ENCODE measurements at places on chromosomes 7 and 10.

- DNase-seq, result no peak
These were observed 545.2 kb downstream of the SORCS1 start for GRCh38 chr10:106619346-106619745.

- no peak for DNase-seq
These were observed 50.0 kb downstream of the HGF start for GRCh38 chr7:81719865-81720264.

- no peak for DNase-seq
These were observed 42.9 kb downstream of the CSTF2T start for GRCh38 chr10:51656503-51656902.

GRCh38 chr10:89258881-89259280, 7.3 kb upstream of the LIPA start:
- no peak for DNase-seq

- no peak for DNase-seq
These were observed 13.6 kb upstream of the MICU1 start for GRCh38 chr10:72639441-72639873.

GRCh38 chr10:130928306-130928705, 383.2 kb downstream of the TCERG1L start:
- no peak for DNase-seq

DNA sequence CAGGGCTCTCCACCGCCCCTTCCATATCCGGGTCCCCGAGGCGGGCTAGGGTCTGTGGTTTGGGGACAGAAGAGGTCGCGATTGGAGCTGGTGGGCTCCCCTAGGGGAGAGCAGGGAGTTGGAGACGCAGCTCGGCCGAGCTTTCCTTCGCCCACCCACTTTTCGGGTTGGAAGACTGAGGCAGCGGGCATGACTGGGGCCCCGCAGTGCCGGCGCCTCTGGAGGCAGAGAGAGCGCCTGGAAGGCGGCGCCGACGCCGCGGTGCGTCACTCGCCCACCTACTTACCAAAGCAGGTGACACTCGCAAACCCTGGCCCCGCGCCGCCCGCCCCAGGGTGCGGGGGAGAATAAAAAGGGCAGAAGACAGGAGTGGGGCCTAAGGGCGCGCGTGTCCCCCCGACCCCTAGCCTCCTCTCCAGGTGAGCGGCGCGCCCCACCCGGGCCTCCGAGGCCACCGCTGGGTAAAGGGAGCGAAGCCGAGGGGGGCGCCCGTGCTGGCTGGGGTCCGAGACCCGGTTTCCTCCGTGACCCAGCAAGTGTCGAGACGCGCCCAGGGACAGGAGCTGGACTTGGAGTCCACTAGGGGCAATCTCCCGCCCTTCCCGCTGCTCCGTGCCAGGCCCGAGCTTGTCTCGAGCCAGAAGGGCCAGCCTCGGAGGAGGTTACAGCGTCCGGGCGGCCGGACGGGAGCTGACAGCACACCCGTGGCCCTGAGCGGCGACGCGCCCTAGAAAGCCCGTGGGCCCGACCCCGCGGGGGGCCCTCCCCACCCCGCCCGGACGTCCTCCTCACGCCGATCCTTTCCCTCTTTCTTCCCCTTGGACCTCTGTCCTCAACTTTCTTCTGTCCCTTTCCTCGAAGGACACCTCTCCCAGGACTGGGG, 34.4 kb upstream of the GRID1 start:
- no peak for DNase-seq

DNA sequence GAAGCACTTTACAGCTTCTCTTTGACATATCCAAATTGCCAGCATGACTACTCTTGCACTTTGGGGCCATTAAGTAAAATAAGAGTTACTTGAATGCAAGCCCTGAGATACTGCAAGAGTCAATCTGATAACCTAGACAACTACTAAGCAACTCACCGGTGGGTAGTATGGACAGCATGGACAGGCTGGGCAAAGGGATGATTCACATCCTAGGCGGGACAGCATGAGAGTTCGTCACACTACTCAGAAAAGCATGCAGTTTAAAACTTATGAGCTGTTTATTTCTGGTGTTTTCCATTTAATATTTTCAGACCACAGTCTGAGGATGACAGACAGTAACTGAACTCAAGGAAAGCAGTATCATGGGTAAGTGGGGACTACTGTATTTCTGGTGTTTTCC, 84.0 kb downstream of the ORC5 start:
- DNase-seq, result no peak

- no peak for DNase-seq
These were observed 52.3 kb downstream of the CDH23 start for GRCh38 chr10:71449026-71449425.

DNA sequence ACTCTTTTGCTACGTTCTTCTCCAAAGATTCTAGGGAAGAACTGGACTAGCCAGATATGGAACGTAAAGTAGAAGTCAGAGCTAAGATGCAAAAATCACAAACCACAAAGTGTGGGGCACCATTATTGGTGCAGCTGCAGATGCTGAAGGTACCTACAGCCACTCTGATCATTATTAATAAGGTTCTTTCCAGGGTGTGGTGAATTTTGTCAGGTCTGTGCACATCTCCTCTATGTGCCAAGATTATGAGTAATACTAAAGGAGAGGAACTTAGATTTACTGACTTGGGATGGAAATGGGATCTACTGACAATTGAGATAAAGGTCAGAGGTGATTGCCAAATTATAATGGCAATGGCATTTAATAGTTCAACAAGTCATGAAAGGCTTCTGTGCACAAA, 148.2 kb downstream of the RAPGEF5 start:
- no peak for DNase-seq

DNA sequence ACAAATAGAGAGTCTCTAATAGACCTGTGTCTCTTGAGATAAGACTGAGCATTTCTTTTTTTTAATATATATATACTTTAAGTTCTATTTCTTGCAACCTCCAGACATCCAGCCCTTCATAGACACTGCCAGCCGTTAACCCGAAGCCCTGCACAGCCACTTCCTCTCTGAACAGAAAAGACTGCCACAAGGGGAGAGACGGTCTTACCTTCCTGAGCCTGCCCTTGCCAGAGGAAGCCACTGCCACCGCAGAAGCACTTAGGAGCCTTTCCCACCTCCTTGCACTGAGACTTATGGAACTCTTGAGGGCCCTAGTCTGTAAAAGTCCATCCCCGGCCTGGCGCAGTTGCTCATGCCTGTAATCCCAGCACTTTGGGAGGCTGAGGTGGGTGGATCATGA, 31.8 kb upstream of the PRSS1 start:
- no peak for DNase-seq

DNA sequence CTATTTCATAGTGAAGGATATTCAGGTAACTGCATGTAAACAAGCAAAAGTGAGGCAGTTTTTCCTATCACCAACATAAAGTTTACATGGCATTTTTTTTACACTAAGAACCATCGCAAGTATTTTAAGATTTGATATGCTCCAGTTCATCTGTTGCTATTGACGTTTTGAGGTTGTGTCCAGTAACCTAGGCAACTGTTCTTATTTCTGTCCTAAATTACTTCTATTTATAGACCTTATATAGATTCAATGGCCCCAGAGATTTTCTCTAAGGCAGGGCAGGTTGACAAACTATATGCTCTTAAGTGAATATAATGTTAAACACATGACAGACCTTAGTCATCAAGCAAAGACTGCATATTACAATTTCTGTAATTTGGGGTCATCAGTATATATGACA, 830.2 kb upstream of the LRRTM3 start:
- DNase-seq, result no peak

GRCh38 chr7:89549768-89550167, 604.5 kb upstream of the STEAP1 start:
- no peak for DNase-seq

GRCh38 chr10:16234916-16235315, 201.9 kb upstream of the PTER start:
- DNase-seq, result no peak

- no peak for DNase-seq
These were observed 9.7 kb upstream of the FHIP2A start for GRCh38 chr10:114811862-114812261.

DNA sequence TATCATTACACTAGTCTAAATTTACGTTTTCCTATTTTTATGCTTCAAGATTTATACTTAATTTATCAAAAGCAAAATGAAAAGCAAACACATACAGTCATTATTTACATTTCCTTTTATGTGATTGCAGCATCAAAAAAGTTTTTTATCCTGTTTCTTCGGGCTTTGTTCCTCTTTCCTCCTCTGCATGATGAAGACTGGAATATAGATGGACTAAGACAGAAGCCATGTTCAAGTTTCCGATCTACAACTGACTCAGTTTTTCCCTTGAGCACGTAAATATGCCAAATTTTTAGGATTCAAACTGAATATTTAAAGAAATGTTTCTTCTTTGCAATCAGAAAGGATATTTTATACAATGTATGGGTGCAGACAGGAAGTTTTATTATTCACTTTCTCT, 273.5 kb upstream of the DGKB start:
- no peak for DNase-seq

- peak; percentile 90 for DNase-seq
These were observed 165.6 kb upstream of the KMT2E start for GRCh38 chr7:104848138-104848990.

DNA sequence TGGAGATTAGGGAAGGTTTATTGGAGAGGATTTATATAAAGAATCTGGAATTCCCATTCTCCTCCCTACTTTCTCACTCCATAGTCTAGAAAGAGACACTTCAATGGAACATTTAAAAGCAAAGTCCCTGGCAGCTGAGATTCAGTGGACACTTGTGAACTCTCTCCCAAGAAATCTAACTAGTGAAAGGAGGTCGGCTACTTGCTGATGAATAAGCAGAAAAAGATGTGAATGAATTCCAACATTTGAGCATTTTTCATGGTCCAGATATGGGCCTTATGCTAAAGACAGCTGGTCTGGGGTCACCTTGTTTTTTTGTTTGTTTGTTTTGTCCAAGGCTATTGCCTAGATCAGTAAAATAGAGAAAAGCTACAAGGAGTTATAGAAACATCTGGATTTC, 141.1 kb upstream of the LRRTM3 start:
- no peak for DNase-seq

DNA sequence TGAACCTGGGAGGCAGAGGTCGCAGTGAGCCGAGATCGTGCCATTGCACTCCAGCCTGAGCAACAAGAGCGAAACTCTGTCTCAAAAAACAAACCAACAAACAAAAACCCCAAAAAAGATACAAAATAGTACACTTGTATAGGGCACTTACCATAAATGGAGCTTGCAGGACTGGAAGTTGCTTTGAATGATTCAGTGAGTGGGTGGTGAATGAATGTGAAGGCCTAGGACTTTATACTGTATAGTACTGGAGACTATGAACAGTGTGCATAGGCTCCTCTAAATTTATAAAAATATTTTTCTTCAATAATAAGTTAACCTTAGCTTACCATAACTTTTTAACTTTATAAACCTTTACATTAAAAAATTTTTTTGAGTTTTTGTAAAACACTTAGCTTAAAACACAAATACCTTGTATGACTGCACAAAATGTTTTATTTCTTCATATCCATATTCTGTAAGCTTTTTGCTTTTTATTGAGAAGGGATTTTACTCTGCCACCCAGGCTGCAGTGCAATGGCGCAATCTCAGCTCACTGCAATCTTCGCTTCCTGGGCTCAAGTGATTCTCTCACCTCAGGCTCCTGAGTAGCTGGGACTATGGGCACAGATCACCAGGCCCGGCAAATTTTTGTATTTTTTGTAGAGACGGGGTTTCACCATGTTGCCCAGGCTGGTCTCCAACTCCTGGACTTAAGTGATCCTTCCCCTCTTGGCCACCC, 6.9 kb upstream of the H2AZ2 start:
- DNase-seq, result no peak

All from COLO829 (cell line).